Right ventricle myocardium superior (tissue), 1 donor: ENCODE measurements at places on chromosomes 7 and 10. TPM values are rescaled to one million over a fixed set of nuclear protein-coding genes. Genes with fewer than 3 reads are reported as not detected.

Gene CLDN3
- total RNA-seq, result not detected

DNA sequence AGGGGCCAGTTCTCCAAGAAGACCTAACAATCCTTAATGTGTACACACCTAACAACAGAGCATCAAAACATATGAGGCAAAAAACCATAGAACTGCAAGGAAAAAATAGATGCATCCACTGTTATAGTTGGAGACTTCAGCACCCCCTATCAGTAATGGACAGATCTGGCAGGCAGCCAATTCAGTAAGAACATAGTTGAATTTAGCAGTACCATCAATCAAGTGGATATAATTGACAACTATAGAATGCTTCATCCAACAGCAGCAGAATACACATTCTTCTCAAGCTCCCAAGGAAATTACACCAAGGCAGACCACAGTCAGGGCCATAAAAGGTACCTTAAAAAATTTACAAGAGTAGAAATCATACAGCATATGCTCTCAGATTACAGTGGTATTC is 42.2 kb downstream of the POLL start:
- no peak for DNase-seq

Gene CALHM3
- total RNA-seq, result not detected

- DNase-seq, result no peak
Observed at GRCh38 chr10:118495499-118495898, 99.9 kb downstream of the PRLHR start.

Gene ST8SIA6
- total RNA-seq, result 6.3 TPM
